ENCODE measurements at places on chromosomes 11 and 22.

DNA sequence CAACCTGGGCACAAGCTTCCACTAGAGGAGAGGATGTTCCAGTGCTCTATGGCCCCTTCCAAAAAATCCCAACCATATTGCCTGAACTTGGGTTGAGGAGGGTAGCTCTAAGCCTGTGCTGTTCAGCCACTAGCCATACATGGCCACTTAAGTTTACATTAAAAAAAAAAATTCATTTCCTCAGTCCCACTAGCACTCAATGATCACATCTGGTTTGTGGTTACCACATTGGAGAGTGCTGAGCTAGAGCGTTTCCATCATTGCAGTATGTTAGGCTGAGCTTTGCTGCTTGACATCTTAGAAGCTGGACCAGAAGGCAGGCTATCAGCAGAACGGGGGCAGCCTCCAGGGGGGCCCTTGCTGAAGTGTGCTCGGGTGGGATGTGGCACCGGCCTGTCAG is 43.5 kb upstream of the CYP2D6 start:
- no peak for DNase-seq

DNA sequence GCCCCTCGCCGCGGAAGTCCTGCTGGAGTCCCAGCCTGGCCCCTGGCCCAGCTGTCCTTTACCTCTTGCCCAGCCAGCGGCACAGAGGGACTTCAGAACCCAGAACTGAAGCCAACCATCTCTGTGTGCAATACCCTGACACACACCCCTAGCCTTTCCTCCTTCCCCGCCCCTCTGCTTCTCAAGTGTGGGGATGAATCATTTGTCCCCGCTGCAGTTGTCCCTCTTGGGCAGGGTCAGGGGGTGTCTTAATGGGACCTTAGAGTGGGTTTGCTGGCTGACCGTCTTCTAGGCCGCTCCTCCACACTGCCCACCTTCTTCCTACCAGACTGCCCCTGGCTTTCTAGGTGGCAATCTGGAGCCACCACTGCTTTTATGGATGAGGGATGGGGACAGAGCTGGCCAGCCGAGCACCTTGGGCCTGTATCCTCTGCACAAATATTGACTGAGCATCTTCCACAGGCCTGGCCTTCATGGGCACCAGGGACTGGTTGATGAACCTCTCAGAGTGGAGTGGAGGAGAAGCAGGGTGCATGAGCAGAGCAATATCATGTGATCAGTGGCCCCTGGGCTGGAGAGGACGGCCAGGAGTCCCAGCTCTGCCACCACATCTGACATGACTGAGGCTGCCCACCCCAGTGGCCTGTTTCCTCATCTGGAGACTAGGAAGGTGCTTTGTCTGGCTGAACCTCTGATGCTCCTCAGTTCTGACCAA is 668 bp upstream of the CHST1 start:
- DNase-seq: no peak

DNA sequence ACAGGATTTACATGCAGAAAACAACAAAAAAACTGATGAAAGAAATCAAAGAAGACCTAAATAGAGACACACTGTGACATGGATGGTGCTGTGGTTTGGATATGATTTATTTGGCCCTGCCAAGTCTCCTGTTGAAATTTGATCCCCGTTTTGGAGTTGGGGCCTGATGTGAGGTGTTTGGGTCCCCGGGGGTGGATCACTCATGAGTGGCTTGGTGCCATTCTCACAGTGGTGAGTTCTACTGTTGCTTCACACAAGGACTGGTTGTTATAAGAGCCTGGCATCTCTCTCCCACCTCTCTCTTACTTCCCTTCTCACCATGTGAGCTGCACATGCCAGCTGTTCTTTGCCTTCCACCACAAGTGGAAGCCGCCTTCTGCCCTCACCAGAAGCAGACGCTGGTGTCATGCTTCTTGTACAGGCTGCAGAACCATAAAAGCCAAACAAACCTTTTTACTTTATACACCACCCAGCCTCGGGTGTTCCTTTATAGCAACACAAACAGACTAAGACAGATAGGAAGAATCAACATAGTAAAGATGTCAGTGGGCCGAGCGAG is 7.8 kb upstream of the RTL6 start:
- no peak for DNase-seq

DNA sequence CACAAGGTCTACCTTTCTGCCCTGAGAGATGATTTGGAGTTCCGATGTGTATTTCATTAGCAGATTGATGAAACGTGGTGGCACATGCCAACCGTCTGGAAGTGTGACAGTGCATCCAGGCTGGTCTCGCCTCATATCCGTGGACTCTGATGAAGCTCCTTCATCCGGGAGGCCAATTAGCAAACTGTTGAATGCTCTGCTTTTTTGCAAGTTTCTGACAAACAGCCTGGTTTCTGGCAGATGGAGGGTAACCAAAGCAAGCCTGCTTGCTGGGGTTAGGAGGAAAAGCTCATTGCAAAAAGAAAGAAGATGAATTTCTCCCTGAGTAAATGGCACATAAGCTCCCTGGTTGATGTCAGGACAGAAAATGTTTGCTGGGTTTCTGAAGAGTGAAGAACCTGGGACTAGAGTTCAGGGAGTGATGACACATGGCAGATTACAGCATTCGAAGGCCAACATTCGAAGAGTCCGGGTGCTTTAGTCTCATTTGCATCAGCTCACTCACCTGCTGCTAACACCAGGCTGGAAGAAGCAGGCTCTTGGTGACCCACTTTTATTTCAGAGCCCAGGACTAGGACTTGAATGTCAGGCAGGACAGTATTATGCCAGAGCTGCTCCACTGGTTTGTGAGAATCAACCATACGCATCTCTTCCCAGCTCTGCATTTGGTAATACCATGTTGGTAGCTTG is 135.9 kb upstream of the TTC12 start:
- no peak for DNase-seq

GRCh38 chr11:114026355-114026754 is 33.2 kb upstream of the ZBTB16 start:
- DNase-seq: no peak
